ENCODE measurements at places on chromosomes 16 and 17. TPM values are rescaled to one million over a fixed set of nuclear protein-coding genes. Genes with fewer than 3 reads are reported as not detected.

- no peak for DNase-seq
Observed at GRCh38 chr16:58563775-58564174, 48.5 kb downstream of the SETD6 start.

GRCh38 chr17:71976011-71976649, 144.7 kb upstream of the SOX9 start:
- DNase-seq = peak; percentile 68

CRYBA1 gene
- not detected for total RNA-seq

DNA sequence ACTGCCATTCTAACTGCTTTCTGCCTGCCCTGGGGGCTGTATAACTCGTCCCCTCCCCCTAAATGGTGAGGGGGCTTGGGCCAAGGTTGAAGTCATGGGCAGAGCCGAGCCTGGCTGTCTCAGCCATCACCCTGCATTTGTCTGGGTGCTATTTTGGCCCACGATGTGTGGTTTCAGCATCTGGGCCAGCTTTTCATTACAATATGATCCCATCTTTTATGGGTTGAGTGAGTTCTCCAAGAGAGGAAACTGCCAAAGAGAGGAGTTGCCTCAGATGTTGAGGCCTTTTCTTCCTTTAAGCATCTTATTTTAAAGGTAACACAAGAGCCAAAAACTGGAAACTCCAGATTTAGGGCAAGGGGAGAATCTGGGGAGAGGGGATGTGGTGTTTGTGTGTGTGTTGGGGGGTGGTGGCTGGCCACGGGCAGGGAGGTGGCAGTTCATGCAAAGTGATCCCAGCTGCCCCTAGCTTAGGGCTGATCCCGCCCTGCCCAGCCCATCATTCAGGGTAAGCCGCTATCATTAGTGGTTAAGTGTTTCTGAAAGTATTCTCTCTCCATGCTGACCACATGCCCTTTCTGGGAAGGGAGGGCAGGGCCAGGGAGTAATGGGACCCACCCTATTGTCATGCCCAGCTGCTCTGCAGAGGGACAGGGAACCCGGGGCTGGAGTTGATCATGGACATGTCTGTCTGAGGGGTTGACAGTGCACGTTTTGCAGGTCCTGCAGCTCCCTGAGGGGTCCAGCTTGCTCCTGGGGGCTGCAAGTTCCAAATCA, 83.2 kb upstream of the CLEC18A start:
- no peak for DNase-seq

PRAC2 gene
- not detected for total RNA-seq

CRHR1 gene
- total RNA-seq = 10.2 TPM

DNA sequence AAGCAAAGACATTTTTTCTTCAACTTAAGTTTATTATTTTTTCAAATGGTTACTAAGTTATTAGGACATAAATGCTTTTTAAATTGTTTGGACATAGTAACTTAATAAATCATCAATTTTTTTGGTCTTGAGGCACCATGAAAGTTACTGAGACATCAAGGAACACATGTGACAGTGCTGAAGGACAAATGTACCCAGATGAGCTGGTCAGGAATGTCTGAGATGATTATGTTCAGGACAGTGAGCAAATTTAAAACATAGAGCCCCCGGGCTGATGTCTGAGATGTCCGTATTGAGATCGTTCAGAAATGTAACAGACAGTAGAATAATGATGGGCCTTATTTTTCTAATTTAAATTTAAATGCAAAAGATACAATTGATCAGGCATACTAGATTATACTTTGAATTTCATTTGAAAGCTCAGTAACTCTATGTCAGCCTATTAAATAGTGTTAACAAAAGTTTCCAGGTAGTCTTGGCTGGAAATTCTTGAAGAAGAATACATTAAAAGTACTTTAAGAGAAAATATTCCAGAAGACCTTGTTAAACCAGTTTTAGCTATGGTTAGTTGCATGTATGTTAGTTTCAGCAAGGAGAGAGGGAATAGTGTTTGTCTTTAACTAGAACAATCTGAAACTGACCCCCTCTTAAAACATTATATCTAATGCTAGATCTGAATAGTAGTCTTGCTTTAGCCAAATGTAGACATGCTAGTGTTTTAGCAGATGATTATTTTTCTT, 36.4 kb downstream of the SEC14L1 start:
- no peak for DNase-seq

BAIAP3 gene
- total RNA-seq = 5.1 TPM

- no peak for DNase-seq
Observed at GRCh38 chr17:48322060-48322459, 108.0 kb downstream of the SKAP1 start.

SMPD3 gene
- 2.6 TPM for total RNA-seq

DNA sequence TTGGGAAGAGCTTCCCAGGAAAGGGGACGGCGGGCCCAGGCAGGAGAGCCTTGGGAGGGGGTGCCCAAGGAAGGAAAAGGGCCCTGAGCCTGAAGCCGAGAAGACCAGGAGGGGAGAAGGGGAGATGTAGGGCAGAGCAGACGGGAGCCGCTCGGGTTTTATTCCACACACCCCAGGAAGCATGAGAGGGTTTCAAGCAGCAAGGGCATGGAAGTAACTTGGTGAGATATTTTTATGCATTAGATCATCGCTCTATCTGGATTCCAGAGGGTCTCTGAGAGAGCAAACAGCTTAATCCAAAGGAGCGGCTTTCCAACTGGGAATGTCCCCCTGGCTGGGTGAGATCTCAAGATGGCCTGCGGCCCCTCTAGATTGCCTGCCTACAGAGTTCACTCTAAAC, 171.0 kb downstream of the IRX3 start:
- no peak for DNase-seq

HYDIN gene
- total RNA-seq = 7.9 TPM

DNA sequence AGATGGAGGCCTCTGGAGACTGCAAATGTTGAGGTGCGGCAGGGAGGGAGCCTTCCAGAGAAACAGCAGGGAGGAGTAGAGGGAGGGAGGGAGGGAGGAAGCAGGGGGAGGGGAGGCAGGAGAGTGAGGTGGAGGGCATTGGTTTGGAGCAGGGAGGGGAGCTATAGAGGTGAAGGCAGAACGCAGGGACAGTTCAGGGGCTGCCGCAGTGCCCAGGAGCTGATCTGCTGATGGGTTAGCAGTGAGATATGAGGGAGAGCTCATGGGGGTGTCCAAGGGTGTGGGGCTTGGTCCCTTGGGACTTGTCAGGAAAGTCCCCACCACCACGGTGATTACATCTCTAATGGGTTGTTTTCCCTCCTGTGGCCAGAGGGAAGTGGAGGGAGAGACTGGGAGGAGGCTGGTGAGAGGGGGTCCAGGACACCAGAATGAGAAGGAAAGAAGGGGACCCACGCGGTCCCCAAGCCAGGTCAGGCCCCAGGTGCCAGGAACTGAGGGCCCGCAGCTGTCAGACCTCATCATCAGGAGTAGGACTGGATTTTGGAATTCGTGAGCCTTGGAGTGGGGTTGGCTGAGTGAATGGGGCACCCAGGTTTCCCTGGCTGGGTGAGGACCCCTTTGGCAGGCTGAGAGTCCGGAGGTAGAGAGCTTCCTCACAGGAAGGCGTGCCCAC, 11.2 kb downstream of the CA4 start:
- no peak for DNase-seq

- DNase-seq = no peak
Observed at GRCh38 chr17:3921006-3921405, 4.7 kb upstream of the P2RX1 start.

- DNase-seq = no peak
Observed at GRCh38 chr16:2172688-2173335, 17.2 kb downstream of the TRAF7 start.

RMI2 gene
- not detected for total RNA-seq

GRCh38 chr17:74865504-74866197, 6.0 kb upstream of the GRIN2C start:
- DNase-seq = no peak

GRCh38 chr17:66087073-66087472, 104.9 kb downstream of the CEP112 start:
- no peak for DNase-seq

GRCh38 chr16:79595931-79596450, 4.5 kb downstream of the MAF start:
- DNase-seq = no peak

SRL gene
- total RNA-seq = 7.7 TPM

TNFSF12 gene
- 39.7 TPM for total RNA-seq

TBC1D3C gene
- total RNA-seq = not detected

C16orf74 gene
- 2.5 TPM for total RNA-seq

ZG16B gene
- total RNA-seq = not detected

PRSS36 gene
- not detected for total RNA-seq

DNA sequence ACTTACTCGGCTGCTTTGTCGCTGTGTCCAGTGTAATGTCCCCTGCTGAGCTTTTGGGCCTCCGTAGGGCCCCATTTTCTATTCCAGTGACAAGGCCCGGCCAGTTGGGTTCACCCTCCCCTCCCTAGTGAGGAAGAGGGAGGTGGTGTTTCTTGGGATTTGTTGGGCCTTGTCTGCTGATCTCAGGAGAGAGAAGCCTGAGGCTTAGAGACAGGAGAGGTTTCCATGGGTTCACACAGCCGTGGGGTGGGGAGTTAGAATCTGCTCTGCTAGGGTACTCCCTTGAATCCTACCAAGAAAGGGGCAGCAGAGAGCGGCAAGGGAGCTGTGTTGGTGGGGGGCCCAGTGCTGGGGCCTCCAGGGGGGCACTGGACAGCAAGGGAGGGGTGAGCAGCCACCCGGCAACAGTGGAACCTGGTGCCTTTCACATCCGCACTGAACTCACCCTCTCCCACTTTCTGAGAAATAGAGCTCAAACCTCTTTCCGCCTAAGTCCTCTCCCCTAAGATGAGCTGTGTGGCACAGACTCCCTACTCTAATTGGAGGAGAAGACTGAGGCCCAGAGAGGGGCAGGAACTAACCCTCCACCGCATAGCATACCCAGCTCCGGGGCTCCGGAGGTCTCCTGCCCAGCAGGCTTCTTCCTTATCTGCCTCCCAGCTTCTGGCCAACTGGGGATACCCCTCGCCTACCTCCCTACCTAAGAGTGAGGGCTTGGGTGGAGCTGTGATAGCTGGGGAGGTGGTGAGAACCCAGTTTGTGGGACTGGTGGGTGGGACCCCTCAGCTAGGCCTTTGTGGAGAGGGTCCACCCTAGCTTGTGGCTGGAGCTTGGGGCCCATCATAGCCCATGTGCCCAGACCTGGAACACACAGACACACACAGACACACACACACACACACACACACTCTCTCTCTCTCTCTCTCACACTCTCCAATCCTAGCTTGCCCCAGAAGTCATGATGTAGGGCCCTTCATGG, 6.8 kb downstream of the TBKBP1 start:
- DNase-seq = no peak

DNA sequence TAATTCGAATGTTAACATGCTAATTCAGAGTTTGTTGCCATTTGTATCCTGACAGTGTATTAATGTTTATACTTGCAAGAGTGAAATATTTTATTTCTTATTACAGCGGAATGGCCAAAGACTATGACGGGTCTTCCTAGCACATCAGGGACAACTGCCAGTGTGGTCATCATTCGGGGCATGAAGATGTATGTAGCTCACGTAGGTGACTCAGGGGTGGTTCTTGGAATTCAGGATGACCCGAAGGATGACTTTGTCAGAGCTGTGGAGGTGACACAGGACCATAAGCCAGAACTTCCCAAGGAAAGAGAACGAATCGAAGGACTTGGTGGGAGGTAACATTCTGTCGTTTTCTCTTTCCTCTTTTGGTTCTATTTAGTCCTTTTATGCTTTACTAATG, 23.4 kb downstream of the PPM1D start:
- DNase-seq = no peak

ASB16 gene
- not detected for total RNA-seq

- DNase-seq = no peak
Observed at GRCh38 chr17:10216213-10216938, 18.0 kb upstream of the GAS7 start.

GRCh38 chr17:48610282-48611211, at the start of gene HOXB7:
TSS of gene HOXB7 (minus strand) at chr17:48611017. CDS start at chr17:48610918, 99 bp downstream.
- DNase-seq = peak; percentile 72

- DNase-seq = no peak
Observed at GRCh38 chr17:15453246-15453645, 14.2 kb downstream of the CDRT4 start.

GRCh38 chr16:9539346-9539745, 447.9 kb downstream of the HAPSTR1 start:
- DNase-seq = no peak

DNA sequence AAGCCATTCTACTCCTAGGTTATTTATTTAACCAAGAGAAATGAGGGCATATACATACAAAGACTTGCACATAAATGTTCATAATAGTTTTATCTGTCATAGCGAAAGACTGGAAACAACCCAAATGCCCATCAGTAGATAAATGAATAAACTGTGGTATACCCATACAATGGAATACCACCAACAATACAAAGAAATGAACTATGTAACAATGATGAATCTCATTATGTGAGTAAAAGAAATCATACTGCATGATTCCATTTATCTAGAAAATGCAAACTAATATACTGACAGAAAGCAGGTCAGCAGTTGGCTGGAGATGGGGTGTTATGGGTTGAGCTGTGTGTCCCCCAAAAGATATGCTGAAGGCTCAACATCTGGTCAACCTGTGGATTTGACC, 57.3 kb downstream of the CEP95 start:
- DNase-seq = no peak

DNA sequence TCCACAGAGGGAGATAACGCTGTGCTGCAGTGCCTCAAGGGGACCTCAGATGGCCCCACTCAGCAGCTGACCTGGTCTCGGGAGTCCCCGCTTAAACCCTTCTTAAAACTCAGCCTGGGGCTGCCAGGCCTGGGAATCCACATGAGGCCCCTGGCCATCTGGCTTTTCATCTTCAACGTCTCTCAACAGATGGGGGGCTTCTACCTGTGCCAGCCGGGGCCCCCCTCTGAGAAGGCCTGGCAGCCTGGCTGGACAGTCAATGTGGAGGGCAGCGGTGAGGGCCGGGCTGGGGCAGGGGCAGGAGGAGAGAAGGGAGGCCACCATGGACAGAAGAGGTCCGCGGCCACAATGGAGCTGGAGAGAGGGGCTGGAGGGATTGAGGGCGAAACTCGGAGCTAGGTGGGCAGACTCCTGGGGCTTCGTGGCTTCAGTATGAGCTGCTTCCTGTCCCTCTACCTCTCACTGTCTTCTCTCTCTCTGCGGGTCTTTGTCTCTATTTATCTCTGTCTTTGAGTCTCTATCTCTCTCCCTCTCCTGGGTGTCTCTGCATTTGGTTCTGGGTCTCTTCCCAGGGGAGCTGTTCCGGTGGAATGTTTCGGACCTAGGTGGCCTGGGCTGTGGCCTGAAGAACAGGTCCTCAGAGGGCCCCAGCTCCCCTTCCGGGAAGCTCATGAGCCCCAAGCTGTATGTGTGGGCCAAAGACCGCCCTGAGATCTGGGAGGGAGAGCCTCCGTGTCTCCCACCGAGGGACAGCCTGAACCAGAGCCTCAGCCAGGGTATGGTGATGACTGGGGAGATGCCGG, 769 bp downstream of the CD19 start:
- no peak for DNase-seq

VMO1 gene
- total RNA-seq = 2.2 TPM

Data from uterus (tissue), 4 donors.